Fibroblast of skin of scalp (primary cell): ENCODE measurements at places on chromosomes 3 and 15.

GRCh38 chr3:72341920-72342319 is 506.3 kb downstream of the SHQ1 start:
- DNase-seq = no peak

DNA sequence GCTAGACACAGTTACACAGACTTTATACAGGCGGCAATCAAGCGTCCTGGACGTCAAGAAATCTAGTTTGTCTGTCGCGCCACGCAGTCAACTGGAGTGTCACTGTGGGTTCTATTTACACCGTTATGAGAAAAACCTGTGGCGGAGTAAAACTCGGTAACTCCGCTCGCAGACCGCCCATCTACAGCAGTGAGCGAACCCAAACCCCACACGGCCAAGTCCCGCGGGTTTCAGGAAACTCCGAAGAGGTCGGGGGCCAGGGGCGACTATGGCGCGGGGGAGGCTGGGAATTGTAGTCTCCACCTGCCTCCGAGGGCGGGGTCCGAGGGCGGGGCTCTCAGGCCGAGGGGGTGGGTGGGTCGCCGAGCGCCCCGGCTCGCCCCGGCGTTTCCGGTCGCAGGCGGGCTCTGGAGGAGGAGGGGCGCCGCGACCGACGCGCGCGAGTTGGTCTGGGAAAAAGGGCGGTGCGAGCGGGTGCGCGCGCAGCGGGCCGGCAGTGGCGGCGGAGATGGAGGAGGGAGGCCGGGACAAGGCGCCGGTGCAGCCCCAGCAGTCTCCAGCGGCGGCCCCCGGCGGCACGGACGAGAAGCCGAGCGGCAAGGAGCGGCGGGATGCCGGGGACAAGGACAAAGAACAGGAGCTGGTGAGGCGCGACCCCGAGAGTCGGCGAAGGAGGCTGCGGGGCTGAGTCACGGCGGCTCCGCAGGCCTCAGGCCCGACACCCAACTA is at the start of gene PSMD2:
TSS of gene PSMD2 (plus strand) at position 483 of the 729 bp plus-strand sequence. CDS start at position 509, 26 bp downstream.
- DNase-seq = peak; percentile 97

GRCh38 chr3:58495101-58495500 is 3.2 kb downstream of the KCTD6 start:
- DNase-seq = peak; percentile 29

DNA sequence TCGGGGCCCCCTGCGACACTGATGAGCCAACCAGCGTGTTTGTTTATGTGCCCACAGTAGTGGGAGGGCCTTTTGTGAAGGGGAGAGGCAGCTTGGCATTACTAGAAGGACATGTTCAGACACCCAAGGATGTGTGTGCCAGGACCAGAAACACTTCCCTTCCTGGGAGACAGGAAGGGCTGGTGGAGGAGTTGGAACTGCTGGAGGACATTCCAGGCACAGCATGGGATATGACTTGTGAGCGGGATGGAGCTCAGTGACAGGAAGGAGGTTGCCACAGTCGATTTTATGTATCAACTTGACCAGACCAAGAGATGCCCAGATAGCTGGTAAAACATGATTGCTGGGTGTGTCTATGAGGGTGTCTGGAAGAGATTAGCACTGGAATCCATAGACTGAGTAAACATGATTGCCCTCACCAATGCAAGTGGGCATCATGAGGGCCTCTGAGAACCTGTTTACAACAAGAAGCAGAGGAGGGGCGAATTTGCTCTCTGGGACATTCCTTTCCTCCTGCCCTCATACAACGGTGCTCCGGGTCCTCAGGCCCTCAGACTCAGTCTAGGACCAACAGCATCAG is 106.4 kb upstream of the TLE3 start:
- DNase-seq = no peak

DNA sequence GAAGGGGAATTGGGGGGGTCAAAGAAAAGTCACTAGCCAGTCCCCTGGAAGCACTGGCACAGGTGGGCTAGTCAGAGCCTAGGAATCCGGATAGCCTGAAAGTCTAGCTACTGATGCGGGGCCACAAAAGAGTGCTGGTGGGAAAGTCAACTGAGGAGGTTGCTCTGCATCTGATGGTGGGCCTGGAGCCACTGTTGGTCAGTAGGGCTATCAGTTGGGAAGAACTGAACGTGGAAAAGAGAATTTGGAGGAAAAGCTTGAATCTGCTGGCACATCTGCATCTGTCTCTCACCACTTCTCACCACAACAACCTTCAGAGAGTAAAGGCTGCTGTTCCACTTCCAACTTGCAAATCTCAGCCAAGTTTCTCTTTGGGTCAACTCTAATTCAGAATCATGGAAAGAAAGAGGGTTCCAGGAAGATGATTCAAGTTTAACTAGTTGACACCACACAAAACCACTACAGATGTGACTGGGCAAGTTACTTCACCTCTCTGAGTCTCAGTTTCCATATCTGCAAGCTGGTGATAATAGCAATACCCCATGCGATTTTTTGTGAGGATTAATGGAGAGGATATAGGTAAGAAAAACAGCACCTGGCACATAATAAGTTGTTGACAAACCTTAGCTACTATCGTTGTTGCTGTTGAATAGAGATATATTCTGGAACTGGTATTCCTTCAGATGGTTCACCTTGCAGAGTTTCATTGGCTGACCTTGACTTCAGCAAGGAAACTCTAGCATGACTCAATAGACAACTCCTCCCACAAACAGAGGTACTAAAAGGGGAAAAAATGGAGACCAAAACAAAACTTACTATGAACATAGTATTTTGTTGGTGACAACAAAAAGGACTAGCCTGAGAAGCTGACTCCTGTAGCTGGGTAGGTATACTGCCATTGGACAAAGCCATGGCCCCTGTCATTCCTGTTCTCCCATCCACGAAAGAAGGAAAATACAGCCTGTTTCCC is 280.2 kb upstream of the STT3B start:
- no peak for DNase-seq
